ENCODE measurements at places on chromosomes 4 and X.

GRCh38 chr4:40621229-40621591 lies 8.5 kb downstream of the RBM47 start:
- no peak for DNase-seq

DNA sequence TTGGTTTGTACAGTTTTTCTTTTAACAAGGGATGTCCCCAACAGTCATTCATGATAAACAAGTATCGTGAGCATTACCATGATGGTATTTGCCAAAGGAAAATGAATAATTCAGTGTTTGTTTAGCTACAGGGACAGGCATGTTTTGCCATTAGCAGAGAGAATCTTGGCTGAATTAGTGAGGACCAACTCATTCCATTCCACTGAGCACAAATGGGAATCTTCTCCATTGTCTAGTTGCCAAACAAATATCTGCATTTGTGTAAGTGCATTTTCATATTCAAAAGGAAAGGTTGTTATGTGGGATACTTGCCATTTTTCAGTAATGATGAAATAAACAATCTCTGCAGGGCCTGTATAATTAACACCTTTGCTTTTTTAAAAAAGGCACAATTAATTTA lies 1762.6 kb downstream of the RPA4 start:
- no peak for DNase-seq

DNA sequence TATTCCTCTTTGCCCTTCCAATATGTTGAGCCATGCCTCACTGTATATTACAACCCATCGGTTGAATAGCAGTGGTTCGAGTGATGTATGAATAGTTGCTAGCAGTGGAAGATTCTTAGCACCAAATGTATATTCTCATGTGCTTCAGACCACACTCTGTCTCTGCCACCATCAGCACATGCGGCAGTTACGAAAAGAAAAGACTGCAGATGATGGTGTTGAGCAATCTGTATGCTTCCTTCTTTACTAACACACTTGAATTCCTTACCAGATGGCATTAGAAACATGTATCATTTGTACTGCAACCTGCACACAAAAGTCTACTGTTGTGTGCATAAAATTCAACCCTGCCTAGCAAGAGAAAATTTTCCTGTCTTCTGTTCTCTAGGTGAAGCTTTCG lies 214.6 kb downstream of the ENOX2 start:
- no peak for DNase-seq

GRCh38 chr4:51866835-51867234 lies 23.9 kb downstream of the DCUN1D4 start:
- no peak for DNase-seq

- no peak for DNase-seq
Observed at GRCh38 chrX:149903889-149904748, 23.1 kb downstream of the MAGEA8 start.

- no peak for DNase-seq
Observed at GRCh38 chrX:150692296-150692695, 900 bp upstream of the MTMR1 start.

Measured in Calu3 (cell line).